ENCODE measurements at places on chromosomes 6 and 20.
A peak's percentile ranks its signal among the peaks of the same experiment; 100 is the strongest.

DNA sequence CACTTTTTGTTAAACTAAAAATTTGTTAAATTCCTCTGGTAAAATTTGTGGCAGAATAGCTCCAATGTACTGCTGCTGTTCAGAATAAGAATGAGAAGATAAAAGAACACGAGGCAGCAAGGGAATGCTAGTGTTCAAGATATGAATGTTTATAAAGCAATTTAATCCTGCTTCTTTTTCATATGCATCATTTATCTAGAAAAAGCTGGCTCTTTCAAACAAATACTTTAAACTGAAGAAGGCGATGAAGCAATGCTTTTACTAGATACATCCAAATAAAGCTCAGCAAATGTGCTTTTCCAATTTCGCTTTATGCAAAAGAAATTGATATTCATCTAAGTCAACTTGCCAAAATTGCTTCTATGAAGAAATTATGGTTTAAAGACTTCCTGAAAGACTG, 66.5 kb downstream of the COL9A1 start:
- DNase-seq: no peak

DNA sequence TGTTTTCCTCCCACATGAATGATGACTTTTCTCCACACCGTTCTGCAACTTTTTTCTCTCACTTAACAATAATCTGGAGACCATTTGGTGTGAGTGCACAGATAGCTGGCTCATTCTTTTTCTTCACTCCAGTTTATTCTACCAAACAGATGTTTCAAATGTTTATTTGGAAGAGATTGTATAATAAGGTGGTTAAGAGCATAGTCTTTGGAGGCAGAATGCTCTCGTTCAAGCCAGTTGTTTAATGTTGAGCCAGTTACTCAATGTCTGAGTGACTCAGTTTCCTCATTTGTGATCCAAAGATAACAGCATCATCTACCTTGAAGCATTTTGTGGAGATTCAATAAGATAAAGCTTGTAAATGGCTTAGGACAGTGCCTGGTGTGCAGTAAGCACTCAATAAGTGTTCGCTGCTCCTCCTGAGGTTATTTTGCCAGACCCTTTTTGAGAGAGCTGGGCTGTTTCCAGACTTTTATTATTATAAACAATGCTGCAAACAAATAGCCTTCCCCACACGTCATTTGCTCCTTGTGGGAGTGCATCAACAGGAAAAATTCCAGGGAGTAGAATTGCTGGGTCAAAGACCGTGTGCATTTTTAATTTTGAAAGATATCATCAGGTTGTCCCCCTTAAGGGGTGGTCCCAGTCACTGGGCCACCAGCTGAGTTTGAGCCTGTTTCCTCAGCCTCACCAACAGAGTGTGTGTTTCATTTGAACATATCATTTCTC, 70.6 kb downstream of the VEGFA start:
- DNase-seq: no peak

DNA sequence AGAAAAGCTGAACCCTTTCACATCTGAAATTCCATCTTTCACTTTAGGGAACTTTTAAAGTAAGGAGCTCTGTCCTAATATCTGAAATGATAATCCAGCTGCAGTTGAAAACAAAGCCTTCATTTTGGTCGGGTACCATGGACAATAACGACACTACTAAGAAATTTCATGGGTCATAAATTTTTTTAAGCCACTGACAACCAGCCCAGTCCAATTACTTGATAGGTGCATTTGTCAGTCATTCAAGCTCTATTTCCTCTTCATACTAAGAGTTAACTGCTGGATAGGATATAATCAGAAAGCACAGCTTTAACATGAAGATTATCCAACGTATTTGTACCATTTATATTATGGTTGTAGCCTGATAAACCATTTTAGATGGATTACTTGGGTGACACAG, 52.5 kb downstream of the MMUT start:
- DNase-seq: no peak

GRCh38 chr6:14094721-14095120, 22.9 kb upstream of the CD83 start:
- no peak for DNase-seq

DNA sequence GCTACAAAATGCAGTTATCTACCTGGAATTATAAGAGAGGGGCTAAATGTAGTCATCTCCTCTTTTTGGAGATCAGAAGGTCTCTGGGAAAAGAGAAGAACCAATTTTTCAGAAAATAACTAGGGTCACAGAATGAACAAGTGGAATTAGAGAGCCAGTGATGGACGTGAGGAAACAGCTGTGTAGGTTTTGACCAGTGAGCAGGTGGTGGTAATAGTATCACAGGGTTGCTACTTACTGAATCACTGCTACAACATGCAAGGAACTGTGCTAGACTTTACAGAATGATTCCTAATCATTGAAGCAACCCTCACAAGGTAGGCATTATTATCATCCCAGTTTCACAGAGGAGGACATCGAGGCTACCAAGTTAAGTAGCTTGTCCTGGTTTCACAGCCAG, 1.7 kb downstream of the ATP6V1G2 start:
- DNase-seq: no peak

- DNase-seq: no peak
Measured at GRCh38 chr6:43978473-43979346, 148.5 kb downstream of the MRPL14 start.

DNA sequence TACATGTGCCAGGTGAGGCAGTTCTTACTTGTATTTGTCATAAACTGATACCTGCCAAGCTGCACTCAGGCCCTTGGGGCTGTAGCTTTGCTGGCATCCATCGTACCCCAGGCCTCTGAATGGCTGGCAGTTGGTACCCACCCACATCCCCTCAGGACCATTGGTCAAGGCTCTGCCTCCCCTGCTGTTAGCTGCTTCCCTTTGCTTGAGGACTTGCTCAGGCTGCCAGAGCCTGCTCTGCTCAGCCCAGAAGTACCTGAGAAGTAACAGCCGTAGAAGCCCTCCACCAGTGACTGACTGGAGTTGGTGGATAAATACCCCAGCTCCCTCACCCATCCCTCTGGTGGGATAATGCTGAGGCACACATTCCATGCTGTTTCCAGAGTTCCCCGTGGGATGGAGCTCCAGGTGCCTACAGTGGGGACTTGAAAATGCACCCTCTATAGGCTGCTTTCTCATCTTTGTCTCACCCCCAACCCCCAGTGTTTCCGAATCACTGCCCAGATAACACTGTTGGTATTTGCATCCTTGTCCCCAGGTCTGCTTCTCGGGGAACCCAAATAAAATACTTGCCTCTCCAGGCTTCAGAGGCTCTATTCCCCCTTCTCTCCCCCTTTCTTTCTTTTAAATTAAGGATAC, 7.3 kb downstream of the EBF4 start:
- DNase-seq: no peak

DNA sequence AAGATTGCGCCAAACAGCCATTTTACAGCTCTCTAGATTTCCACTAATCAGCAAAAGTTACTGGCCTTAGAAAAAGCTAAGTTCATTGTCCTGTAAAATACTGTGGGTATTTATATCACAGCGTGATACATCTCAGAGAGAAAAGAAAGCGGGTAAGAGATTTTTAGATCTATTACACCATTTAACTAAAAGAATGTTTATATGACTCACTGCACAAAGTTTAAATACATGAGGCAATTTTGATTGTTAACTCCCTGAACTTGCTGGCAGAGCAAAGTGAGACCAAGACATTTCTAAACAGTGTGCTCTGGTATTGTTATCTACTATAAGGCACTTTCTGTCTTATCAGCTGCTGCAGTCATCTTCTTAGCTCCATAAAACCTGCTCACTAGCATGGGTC, 314.3 kb downstream of the EPHA7 start:
- DNase-seq: no peak

DNA sequence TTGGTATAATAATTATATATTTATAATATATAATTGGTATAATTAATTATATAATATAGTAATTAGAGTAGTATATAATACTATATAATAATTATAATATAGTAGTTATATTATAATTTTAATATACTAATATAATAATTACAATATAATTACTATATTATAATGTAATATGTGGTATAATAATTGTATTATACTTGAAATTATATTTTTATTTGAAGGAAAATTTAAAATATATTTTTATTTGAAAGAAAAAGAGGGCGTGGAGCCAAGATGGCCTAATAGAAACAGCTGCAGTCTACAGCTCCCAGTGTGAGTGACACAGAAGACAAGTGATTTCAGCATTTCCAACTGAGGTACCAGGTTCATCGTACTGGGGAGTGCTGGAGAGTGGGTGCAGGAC, 365.9 kb downstream of the MMUT start:
- no peak for DNase-seq

DNA sequence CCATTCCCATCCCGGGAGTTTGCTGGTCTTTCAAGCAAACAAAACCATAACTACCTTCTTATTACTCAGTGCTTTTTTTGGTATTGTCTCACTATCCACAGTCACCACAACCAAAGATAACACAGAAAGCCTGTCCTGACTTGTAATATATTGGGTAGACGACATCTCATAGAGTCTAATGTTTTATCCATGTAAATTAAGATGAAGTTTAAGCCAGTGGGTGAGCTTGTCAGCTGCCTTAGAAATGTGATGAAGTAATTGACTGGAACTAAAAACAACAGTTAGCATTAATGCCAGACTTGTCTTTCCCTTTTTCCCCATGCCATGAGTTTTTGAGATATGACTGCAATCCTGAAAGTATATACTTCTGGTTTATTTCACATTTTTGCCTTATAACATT, 282.7 kb upstream of the PRDM1 start:
- DNase-seq: no peak

DNA sequence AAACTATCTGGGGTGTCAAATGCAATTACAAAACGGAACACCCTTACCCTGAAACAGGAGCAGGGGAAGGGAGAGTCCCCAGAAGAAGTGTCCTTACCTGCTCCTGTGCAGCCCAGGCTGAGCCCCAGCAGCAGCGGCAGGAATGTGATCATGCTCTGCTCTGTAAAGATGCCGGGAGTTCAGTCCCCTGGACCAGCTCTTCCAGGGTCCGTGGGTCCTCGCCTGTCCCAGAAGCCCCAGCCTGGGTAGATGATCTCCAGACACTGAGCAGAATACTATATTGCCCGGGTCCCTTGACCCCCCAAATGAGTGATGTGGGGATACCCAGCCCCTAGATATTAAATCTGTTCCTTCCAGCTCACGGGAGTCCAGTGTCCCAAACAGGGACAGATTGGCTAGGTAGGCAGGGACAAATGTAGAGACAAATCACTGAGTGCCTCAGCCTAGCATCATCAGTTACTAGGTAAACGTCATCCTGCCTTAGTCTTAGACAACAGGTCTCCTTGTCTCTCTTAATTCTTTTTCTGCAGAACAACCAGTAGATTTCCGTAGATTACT, at the start of gene HLA-DMB:
TSS of gene HLA-DMB (minus strand) at position 373 of the 558 bp plus-strand sequence. CDS start at position 152, 221 bp downstream.
- DNase-seq: peak; percentile 19

DNA sequence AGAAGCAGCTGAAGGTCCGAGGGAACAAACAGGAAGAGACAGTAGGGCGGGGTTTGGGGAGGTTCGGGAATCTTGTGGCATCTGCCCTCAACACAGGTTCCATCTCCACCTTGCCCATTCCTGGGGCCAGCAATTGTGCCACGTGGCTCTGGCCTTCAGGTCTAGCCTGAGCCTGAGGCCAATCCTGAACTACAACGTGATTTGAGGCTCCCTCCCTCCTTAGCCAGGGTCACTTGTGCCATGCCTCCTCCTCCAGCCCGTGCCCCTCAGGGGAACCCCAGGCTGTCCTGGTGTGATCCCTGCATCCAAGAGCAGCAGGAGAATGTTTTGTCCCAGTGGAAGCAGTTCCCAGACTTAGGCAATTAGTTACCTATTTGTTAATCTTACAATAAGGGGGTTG, 3.0 kb downstream of the CST9 start:
- DNase-seq: no peak

- DNase-seq: no peak
Measured at GRCh38 chr20:25399037-25399430, 8.4 kb upstream of the ABHD12 start.

Measured in activated CD4-positive, CD25-positive, alpha-beta regulatory T cell (primary cell).